ENCODE measurements at places on chromosomes 5 and 9.

- no peak for DNase-seq
These were observed 137.9 kb upstream of the PPP1R26 start for GRCh38 chr9:135341612-135342169.

DNA sequence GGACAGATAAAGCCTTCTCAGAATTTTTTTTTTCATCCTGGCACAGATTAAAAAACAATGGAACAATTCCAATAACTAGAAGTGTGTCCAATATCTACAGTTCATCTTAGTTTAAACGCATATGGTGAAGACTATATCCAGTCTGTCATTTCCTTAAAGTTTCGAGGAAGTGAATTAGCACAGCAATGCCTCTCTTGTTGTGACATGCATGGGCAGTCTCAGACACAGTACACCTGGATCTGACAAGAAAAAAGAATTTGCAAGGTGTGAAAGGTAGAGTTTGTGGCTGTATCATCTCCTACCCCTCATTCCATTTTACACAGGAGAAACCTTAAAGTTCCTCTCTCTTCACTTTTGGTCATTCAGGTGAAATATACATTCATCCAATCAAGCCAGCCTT, 100.6 kb upstream of the ADAMTS19 start:
- no peak for DNase-seq

DNA sequence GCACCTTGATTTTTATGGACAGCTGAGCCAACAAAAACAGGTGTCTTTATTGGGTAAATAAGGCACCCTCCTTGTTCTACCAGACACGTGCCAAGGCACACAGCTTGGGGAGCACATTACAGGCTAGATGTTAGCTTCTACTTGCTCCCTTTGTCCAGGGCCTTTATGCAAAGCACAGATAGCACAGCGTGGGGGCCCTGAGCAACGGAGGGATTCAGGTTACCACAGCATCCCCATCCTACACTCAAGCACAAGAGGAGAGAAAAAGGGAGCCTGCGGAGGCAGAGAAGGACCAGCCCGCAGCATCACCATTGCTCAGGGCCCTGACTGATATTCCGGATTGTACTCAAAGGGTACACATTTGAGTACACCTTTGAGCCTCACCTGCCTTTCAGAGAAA, 181.7 kb upstream of the KIF2A start:
- DNase-seq, result no peak

DNA sequence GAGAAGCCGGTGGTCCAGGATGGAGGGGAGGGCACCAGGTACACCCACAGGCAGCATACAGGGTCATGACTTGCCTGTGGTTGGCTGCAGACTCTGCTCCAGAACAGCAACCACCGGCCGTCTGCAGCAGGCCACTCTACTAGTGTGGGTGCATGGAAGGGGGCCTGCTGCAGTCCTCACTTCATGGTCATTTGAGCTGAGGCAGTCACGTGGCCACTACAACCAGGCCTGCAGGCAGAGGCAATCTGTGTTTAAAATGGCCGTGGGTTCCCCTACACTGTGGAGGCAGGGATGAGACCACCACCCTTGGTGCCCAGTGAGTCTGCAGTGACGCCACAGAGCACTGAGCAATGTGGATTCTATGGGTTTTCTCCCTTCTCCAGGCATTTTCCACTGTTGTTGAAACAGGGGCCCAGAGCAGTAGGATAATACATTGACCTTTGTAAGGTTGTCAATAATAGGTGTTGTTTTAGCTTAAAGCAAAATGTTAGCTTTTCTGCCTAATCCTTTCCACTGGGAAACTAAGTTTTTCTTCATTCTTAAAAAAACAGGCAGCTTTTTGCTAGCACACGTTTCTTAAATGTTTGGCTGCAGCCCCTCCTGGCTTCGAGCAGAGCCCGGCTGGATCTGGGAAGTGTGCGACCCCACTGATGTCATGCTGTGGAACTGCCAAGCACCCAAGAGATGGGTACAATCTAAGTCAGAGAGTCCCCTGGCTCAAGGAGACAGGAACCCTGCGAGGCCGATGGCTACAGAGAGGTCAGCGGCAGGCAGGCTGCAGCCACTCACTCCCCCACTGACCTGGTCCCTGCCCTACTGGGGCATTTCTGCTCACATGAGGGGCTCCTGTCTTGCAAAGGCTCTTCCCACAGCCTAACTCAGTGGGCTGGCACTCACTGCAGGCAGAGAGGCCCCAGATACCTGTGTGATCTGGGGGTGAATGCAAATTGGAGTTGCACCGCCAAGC, 21.2 kb downstream of the GADD45G start:
- DNase-seq, result no peak

- DNase-seq, result no peak
These were observed 6.2 kb downstream of the PCSK1 start for GRCh38 chr5:96426831-96427230.

- no peak for DNase-seq
These were observed 67.0 kb upstream of the GNE start for GRCh38 chr9:36325081-36325828.

- DNase-seq, result no peak
These were observed 44.6 kb upstream of the FCN1 start for GRCh38 chr9:134962065-134962972.

- DNase-seq, result no peak
These were observed 119.5 kb upstream of the TLE4 start for GRCh38 chr9:79452265-79452664.

DNA sequence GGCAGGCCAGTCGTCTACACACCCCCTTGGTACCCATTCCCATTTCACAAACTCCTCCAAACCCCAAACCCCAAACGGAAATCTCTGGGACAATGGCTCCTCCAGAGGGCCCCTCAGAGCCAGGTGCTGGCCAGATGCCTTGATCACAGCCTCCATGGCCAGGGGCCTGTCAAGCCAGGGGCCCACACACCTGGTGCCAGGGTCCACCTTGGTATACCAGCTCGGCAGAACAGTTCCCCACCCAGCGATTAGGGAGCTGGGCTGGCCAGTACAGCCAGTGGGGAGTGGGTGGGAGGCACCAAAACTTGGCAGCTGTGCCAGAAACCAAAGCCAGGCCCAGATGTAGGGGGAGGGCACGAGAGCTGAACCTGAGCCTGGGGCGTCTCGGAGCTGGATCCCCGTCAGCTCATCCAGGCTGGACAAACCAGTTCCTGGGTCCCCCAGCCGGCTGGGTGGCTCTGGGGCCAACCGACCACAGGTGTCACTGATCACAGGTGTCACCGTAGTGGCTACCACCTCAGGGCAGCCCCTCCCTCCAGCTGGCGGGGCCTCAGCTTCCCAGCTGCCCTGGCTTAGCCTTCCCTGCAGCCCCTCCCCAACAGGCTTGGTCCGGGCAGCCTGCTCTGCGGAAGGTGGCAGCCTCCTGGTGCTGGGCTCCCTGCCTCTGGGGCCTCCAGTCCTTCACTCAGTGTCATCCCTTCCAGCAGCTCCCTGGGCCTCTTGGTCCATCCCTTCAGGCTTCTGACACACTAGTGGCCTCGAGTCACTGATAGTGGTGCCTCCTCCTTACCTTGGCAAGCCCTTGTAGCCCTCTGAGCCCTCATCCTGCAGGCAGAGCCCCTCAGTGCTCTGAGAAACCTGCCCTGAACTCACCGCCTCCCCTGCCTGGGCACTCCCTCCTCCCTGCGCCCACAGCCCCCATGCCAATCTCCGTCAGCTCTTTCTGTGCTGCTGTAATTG, 6.6 kb upstream of the RMND5B start:
- no peak for DNase-seq

- DNase-seq, result no peak
These were observed 107.2 kb downstream of the NDUFS4 start for GRCh38 chr5:53667621-53668020.

- no peak for DNase-seq
These were observed 38.9 kb downstream of the SLC35D2 start for GRCh38 chr9:96344458-96345180.

DNA sequence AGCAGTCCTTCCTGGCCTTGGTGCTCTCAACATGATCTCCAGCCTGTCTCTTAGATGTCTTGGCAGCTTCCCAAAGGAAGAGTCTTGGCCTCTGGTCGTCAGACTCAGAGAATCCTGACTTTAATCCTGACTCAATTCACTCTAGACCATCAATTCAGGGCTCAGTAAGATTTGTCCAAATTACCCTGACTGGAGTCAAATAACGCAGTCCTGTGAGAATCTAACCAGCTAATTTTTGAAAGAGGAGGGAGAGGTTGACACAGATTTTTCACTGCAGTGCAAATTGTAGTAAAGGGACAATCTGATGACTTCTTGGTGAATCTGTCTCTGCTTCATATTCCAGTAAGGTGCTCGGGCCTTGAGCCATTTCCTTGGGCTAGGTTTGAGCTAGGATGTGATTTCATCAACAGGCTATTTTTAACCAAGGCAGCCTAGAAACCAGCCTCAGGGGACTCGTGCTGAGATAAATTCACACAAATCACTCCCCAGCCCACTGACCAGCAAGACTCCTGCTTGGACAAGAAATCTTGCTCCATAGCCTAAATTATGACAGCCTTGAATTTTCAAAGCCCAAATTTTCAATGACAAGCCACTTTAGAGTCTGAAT, 257.4 kb downstream of the ENC1 start:
- no peak for DNase-seq

DNA sequence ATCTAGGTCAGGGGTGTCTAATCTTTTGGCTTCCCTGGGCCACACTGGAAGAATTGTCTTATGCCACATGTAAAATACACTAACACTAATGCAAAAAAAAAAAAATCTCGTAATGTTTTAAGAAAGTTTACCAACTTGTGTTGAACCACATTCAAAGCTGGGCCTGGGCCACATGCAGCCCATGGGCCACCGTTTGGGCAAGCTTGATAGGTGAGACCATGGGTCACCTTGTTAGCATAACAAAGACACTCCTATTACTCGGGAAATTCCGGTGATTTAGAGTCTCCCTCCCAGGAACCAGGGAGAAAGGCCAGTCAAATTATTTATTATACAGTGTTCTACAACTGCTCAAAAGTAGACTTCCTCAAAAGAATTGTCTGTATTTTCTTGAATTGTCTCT, 12.7 kb downstream of the RECK start:
- DNase-seq, result no peak

DNA sequence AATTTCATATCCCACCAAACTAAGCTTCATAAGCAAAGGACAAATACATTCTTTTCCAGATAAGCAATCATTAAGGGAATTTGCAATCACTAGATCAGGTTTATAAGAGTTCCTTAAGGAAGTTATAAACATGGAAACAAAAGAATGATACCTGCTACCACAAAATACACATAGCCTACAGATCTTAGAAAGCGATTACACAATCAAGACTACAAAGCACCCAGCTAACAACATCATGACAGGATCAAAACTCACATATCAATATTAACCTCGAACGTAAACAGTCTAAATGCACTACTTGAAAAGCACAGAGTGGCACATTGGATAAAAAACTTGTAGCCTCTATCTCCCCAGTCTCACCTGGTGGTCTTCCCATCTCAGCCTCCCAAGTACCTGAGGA, 512.4 kb upstream of the PTGER4 start:
- no peak for DNase-seq

- DNase-seq, result no peak
These were observed 34.6 kb downstream of the TNFAIP8 start for GRCh38 chr5:119390404-119390803.

DNA sequence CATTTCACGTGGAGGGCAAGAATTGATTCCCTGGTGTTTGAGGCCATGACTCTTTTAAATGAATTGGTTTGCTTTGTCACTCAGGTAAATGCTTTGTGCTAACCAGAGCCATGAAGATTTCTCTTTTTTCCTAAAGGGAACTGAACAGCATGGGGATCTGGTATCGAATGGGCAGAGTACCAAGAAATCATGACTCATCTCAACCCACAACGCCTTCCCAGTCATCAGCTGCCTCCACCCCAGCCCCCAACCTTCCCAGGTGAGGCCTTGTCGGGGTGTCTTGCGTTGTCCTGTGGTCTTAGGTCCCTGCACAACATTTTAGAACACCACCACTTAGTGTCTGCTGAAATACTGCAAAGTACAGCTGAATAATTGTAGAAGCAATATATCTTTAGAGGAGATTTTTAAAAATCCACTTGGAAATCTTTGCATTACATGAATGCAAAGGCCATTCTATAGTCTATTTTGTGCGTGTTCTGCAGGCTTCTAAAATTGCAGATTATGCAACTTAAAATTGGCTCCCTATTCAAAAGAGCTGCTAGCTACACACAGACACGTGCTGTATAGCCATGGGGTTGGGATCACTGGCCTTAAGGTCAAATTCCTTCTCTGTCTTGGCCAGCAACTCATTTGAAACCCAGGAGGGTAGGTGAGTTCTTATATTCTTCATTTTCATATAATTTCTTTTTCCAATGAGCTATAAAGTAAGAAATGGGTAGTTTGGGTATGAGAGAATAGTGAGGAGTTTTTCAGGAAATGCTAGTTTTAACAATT, 69.0 kb downstream of the MVB12B start:
- DNase-seq, result no peak

Data from activated CD4-positive, CD25-positive, alpha-beta regulatory T cell treated with anti-CD3 and anti-CD28 coated beads, Interleukin-2, amount 50 U/mL, for 16 hours (primary cell).